ENCODE measurements at places on chromosomes 2 and 18.
A peak's percentile ranks its signal among the peaks of the same experiment; 100 is the strongest.

- no peak for DNase-seq
These were observed 204.6 kb downstream of the CTNNA2 start for GRCh38 chr2:79717364-79718007.

DNA sequence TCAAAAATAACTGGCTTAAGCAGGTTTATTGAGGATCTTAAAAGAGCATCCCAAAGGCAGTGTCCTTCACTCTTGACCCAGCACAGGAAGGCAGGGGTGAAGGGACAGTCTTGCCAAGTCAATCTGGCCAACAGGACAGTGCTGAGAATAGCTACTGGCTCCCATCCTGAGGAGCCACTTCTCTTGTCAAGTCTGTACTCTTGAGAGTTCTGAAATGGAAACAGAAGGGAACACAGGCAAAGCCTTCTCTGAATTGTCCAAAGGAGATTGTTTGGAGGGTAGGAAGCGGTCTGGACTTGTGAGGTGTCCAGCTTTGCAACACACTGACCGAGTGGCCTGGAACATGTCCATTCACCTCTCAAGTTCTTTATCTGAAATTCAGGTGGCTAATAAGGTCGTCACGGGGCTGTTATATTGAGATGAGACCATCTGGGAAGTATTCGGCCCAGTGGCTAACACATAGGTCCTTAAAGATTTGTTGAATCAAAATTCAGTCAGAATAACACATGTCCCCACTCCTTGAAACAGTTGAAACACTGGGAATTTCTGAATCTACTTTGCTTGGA is 99.5 kb upstream of the FHL2 start:
- no peak for DNase-seq

DNA sequence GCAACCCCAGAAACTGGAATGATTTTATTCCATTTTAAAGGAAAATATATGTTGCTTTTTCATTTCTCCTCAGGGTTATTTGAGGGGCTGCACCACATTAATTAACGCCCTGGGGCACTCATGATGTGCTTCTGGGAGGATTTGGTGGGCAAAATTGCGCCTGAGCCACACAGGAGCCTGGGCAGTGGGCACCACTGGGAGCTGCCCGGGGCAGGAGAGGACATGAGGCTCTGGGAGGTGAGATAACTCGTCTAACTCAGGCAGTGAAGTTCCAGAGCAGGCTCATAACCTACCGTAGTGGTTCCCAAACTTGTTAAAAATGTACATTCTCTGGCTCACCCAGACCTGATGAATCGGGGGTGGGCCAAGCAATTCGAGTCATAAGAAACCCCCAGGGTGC is 68.3 kb downstream of the EDAR start:
- no peak for DNase-seq

DNA sequence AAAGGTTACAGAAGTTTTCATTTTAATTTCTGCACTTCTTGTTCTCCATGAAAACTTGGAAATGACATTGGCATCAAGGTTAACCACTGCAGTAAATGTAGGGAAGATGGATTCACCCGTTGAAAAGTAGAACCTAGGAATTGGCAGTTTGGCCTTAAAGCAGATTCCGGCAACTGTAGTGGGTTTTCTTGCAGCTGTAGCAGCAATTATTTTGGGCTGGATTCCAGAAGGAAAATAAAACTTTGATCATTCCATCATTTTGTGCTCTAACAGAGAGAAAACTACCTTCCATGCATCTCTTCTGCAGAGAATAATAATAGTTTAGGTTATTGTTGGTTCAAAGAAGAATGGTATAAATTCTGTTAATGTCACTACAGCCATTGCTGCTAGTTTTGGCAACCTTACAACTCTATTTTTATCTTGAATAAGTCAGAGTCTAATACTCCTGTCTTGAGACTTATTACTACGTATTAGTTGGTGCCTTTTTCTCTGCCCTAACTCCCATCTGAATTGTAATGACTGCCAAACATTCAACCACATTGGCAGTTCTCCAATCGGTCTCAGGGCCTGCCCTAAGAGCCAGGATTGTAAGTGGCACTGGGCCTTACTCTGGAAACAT is 178.1 kb upstream of the PIEZO2 start:
- DNase-seq = no peak

- DNase-seq = no peak
These were observed 356.1 kb upstream of the ZC3H15 start for GRCh38 chr2:186129767-186130581.

DNA sequence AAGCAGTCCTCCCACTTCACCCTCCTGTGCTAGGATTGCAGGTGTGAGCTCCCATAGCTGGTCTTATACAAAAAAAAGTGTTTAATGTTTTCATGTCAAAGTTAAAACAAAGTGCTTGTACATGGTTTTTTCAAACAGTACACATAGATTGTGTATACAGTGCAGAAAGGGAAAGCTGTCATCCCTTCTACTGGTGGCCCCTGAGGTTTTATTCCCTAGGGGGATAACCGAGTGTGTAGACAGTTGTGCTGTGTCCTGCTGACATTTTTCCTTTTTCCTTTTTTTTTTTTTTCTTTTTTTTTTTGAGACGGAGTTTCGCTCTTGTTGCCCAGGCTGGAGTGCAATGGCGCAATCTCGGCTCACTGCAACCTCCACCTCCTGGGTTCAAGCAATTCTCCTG is 10.8 kb downstream of the TUBB6 start:
- no peak for DNase-seq

DNA sequence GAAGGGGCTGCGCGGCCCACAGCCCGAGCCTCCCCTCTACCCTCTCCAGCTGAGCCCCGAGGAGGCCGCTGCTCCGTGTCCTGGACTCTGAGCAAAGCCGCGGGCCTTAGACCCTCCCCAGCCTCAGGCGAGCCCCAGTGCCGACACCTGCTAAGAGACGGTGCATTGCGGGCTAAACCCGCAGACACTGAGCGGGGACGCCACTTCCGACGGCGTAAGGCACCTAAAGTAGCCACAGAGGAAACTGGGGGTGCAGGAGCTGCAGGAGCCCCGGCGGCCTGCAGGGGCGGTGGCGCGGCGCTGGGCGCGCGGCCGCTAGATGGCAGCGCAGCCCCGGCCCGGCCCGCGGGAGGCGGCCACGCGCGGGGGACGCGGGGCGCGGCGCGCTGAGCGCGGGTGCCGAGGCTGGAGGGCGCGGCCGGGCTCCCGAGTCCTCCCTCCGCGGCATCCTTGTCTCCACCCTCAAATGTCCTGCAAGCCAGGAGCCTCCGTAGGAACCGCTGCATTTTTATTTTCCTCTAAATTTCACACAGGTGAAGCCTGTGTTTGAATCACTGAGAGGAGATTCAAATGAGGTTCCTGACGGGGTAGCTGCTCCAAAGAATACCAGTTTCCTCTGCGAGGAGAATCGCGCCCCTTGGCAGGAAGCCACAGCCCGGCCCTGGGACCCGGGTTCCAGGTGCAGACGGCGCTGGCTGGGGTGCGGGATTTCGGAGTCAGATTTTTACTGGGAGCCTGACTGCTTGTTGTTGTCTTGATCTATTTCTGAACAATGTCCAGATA is 650.5 kb downstream of the GALR1 start:
- peak; percentile 41 for DNase-seq

DNA sequence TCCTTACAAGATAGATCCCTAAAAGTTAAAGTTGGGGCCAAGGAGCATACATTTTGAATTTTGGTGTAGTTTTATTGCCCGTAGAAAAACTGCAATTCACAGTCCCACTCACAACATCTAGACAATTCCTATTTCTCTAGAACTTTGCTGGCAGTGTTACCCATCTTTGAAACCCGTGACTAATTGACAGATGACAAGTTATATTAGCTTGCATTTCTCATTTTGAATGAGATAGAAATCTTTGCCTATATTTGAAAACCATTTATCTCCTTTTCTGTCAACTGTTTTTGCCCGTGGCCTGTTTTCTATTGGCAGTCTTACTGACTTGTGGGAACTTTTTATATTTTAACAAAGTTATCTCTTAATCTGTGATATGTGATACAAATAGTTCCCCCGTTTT is 50.0 kb downstream of the OXER1 start:
- no peak for DNase-seq

DNA sequence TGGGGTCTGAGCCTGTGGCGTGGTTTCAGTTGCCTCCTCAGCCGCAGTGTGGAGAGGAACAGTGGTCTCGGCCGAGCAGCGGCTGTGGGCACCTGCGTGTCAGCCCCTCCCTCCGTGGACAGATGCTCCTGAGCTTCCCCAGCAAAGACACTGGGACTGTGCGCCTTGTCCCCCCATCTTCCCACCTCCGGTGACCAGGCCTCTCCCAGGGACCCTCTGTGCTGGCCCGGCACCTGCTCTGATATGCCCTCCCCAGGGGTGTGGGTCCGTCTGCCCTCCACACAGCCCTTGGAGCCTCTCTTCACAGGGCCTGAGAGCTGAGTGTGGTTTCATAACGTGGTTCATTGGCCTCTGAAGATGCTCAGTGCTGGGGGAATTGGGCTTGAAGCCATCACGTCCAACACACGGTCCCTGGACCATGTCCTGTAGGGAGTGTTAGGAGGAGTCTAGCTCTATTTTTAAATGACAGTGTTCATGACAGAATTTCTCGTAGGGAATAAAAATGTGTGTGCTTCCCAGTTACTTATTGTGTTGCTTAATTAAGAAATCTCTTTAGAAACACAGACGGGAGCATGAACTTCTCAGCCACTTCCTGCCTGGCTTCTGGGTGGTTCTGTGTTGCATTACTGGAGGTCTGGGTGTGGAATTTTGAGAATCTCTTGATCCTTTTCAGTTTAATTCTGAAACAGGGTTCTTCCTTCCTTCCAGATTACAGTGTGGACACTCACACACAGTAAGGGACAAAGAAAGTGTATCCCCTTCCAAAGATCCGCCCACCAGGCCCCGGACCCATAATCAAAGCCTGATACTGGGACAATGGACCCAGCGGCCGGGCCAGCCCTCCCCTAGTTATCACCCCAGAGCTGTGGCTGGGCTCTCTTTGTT is 110.7 kb downstream of the NFATC1 start:
- DNase-seq = no peak

GRCh38 chr18:13836559-13836958 is 12.6 kb downstream of the MC5R start:
- DNase-seq = no peak

GRCh38 chr2:15964936-15965563 is 24.7 kb downstream of the MYCN start:
- no peak for DNase-seq

GRCh38 chr2:139165601-139166000 is 385.4 kb upstream of the NXPH2 start:
- DNase-seq = no peak

DNA sequence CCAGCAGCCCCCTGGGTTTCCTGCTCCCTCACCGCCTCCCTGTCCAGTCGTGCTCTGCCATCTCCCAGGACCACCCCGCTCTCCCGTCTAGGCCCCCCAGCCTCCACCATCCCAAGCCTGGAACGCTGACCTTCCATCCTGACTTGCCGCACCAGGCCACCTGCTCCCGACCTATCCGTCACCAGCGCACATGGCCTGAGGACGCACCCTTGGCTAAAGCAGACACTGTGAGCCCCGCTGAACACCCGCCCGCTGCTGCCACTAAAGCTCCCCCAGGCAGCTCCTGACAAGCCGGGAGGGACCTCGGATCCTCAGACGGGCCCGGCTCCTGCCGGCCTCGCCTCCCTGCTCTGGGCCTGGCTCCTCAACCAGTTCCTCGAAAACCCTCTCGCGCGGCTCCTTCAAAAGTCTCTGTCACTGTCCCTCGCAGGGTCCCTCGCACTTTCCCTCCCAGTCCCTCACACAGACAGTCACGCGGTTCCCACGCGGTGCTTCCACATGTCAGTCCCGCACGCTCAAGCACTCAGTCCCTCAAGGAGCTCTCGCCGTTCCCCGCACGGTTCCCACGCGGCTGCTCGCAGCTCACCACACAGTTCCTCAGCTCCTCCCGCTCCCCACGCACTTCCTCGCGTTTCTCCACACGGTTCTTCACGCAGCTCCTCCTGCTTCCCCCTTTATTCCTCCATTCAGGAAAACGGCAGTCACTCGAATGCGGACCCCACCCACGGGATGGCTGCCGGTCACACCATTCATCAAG is 42.4 kb downstream of the KIF1A start:
- DNase-seq = no peak

- DNase-seq = no peak
These were observed 33.6 kb downstream of the FARP2 start for GRCh38 chr2:241389697-241390096.

DNA sequence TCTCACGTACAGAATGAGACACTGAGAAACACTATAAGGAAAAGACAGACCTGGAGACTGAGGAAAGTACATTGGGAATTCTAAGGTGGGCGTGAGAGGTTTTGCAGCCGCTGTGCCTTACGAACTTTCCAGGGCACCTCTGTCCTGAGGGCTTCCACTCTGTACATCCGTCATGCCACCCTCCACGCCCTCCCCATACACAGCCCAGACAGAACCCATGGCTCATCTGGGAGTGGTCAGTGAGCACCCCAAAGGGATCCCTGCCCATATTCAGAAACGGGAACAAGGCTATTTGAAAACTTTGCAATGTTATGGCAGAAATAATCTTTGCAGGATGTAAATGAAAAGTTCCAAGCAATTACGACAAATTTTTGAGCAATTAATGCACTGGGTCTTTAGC is 95.4 kb upstream of the ZNF532 start:
- no peak for DNase-seq

DNA sequence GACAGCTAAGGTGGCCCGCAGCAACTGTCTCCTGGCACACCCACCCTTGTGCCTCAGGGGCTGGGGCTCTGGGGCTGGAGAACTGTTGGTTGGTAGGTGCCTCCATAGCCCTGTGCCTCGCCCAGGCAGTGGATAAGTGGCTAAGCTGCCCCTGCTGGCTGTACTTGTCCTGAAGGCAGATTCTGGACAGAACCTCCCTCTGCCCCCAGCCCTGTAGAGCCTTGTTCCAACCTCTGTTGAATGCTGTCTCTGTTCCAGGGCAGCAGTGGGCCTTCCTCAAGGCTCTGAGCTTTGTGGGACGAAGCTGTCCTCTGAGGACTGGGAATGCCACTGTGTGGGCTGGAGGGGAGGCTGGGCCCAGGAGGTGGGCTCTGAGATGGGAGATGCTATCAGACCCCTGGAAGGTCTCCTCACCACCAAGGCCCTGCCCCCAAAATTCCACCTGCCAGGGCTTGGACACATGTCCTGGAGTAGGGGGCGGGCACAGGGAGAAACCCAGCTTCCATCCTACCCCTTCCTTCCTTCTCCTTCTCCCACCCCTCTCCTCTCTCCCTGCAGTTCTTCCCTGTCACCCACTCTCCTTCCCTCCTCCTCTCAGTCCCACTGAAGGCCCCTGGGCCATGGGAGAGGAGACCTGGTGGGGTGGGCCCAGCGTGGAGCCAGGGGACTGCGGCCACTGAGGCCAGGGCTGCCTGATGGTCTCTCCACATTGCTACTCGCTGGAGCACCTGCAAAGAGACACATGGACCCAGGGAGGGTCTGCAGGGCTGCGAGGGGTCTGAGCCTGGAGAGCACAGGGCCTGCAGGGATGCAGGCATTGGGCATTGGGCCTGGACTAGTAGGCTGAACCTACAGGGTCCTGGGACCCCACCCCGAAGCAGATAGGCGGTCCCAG is 1.7 kb upstream of the PDCD1 start:
- DNase-seq = no peak

GRCh38 chr18:56152551-56153310 is 485.7 kb downstream of the TXNL1 start:
- no peak for DNase-seq
